Ureter (tissue), 1 donor: ENCODE measurements at places on chromosomes 4 and X. TPM values are rescaled to one million over a fixed set of nuclear protein-coding genes. Genes with fewer than 3 reads are reported as not detected.

The PHOX2B gene
- total RNA-seq, result not detected

- DNase-seq, result no peak
Observed at GRCh38 chrX:15391850-15392249, 7.6 kb upstream of the VEGFD start.

GRCh38 chr4:108159845-108160244 lies 8.9 kb downstream of the LEF1 start:
- no peak for DNase-seq

DNA sequence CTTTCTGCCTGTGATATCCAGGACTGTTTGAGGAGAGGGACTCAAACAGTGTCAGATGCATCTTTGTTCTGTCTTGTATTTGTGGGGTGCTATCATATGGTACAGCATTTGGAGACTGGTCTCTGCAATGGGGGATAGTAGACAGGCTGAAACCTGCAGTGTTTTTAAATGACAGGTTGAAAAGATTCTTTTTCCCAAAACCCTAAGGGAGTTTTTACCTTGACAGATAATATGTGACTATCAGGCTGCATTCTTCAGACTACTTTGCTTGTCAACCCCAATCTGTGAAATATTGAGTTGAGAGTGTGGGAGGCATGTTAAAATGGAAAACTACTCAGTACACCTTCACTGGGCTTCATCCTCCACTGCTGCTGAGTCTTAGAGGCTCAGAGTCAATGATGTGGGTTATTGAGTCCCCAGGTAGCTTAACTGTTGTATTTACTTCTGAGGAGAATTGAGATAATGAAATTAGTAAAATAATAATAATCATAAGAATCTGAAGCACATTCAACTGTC lies 274.9 kb downstream of the GASK1B start:
- no peak for DNase-seq

The TAF1 gene
- total RNA-seq, result 82.3 TPM

DNA sequence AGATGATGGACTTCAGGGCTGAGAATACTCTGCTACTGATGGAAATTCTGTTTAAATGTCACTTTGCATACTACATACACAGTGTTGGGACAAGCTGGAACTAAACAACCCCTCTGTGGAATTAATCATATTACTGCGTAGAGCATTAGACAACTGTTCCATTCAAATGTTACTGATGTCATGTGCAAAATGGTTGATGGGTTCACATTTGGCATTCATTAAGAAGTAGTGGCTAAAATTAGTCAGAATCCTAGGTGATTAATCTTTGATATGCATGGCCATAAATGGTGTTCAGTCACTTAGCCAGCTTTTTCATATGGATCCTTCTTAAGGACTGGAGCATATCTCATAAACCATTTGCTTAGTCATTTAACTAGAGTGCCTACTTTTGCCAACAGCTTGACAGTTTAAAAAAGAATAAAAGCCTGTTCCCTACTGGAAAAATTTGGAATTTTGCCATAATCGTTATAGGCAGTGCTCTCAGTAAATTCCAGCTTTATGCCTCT lies 105.2 kb downstream of the RNF150 start:
- no peak for DNase-seq

GRCh38 chrX:11336201-11336600 lies 43.0 kb downstream of the AMELX start:
- DNase-seq, result no peak

GRCh38 chrX:155983326-155983725 lies 14.2 kb upstream of the IL9R start:
- DNase-seq, result no peak

GRCh38 chrX:132119821-132120515 lies 7.9 kb downstream of the FRMD7 start:
- DNase-seq, result no peak

DNA sequence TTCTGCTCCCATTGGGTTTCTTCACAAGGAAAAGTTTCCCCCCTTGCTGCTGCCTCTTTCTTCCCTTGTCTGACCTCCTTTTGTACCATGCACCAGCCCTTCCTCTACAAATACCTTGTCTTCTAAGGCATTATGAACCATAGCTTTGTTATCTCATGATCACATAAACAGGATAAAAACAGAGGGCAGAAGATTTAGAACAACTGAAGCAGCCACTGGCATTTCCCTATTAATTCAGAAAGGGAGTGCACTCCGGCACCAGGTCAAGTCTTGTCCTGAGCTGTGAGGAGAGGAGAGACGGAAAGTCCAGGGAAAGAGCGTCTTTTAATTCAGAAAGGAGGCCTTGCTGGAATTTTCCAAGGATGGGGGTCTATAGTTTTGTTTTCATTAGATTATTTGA lies 281.7 kb downstream of the RCHY1 start:
- DNase-seq, result peak; percentile 55

The SPATA4 gene
- not detected for total RNA-seq

The NCAPG gene
- total RNA-seq, result 0.94 TPM

The GPAT3 gene
- 3.3 TPM for total RNA-seq

The UGT8 gene
- 2.2 TPM for total RNA-seq

The RAB41 gene
- not detected for total RNA-seq

DNA sequence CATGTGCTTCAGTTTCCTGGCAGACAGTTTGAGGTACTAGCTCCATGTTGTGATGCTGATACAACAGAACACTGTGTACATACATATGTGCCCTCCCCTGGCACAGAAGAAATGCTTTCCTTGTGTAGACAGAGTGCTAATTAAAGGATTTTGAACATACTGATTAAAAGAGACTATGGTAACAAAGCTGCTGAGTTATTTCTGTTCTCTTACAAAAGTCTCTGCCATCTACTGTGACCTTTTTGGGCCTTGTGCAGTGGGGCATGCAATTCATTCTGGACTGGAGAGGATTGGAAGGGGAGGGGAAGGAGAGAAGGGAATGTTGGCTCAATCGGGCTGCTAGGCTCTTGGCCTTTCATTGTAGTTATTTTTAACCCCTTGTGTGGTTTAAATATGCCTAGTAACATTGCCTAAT lies 6.0 kb downstream of the PDLIM5 start:
- no peak for DNase-seq

GRCh38 chr4:10442976-10443375 lies 14.2 kb downstream of the ZNF518B start:
- DNase-seq, result no peak

DNA sequence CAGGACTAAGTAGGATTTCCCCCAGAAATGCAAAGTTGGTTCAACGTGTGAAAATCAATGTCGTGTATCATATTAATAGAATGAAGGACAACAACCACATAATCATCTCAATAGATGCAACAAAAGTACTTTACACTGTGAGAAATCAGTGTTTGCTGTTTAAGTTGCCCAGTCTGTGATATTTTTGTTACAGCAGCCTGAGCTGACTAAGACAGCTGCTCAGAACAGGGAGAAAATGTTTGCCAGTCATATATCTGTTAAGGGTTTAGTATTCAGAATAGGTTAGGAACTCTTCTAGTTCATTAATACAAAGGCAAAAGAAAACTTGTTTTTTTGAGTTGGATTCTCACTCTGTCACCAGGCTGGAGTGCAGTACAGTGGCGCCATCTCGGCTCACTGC lies 12.5 kb downstream of the MAEA start:
- DNase-seq, result no peak

The RAI2 gene
- 28.0 TPM for total RNA-seq

DNA sequence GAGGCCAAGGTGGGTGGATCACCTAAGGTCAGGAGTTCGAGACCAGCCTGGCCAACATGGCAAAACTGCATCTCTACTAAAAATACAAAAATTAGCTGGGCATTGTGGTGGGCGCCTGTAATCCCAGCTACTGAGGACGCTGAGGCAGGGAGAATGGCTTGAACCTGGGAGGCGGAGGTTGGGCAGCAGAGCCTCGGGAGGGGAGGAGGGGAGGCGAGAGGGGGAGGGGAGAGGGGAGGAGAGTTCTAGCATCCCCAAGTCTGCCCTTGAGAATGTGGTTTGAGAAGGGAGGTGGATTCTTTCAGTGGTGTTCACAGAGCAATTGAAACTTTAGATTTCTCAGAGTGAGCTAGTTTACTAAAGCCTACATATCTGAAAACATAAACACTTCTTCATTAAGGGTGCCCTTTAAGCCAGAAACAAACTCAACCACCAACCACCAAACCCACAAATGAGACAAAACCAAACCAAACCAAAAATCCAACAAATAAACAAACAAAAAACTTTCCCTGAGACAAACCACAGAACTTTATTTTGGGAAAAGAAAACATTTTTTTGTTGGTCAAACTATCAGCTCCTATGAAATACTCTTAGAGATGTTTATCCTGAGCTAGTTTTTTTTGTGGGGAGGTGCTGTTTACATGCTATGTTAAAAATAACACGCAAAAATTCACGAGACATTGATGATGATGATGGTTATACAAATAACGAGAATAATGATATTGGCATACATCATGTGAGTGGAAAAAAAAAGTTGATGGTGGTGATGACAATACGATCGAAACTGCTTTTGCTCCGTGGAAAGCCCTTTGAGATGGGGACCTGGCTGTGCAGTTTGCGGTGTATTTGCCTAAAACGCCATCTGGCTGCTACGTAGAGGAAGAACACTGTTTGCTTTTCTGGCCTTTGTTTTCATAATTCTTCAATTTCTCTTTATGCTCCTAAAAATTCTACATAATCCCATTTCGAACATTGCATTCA lies 98.2 kb upstream of the PRKX start:
- peak; percentile 50 for DNase-seq

The CXCL1 gene
- 0.55 TPM for total RNA-seq

DNA sequence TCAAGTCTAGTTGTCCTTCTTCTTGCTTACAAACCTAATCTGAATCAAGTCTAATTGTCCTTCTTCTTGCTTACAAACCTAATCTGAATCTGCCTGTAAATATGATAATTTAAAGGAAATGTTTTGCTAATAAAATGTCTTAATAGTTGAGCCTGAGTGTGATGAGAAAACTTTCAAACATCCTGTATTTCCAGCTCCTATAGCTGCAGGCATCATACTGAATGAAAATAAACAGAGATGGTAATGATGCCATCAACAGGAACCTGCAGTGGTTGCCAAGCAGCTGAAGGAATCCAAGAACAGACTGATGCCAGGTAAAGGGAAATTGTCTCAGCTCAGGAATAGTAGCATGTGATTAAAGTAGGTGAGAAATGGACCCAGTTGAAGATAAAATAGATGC lies 156.1 kb upstream of the IRS4 start:
- no peak for DNase-seq

GRCh38 chrX:120316587-120317283 lies 5.5 kb upstream of the TMEM255A start:
- DNase-seq, result no peak

The PARM1 gene
- 134 TPM for total RNA-seq

DNA sequence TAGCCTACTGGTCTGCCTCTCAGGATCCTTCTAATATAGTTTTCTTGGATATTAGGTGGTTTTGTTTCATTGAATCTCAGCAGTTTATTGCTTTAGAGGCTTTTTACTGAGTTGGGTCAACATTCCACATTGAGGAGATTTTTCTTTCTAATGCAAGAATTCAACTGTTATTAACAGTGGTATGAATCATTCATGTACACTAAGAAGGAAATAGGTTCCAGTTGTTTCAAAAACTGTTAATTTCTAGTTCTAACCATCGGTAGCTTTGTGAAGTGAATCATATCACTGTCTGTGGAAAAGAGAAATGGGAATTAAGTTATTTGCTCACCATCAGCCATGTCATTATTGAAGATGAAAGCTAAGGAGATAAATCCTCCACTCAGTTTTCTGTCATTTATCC lies 331.5 kb downstream of the RPA4 start:
- DNase-seq, result no peak

The PAGE5 gene
- total RNA-seq, result not detected

The SRPX2 gene
- 89.0 TPM for total RNA-seq

DNA sequence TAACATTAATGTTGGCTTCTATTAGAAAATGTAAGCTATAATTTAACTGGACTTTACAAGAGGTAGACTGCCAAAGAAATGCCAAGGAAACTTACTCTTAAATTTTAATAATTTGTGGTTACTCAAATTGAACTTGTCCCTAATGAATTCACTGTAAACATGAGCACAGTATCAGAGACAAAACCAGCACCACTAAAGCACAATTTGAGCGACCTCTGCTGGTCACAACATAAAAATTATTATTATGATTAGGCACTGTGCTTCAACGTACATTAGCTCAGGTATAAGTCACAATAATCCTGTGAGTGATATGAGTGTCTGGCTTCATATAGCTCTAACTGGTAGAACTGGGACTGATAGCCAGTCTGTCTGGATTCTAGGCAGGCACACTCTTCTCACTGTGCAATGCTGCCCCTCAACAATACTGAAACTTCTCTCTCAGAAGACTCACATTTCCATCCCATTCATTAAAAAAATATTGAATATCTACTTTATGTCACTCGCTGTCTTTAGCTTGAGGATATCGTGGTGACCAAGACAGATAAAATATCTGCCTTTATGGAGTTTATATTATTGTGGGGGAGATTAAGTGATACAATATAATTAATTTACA lies 8.0 kb downstream of the NUDT6 start:
- no peak for DNase-seq

GRCh38 chrX:101206471-101206870 lies 13.1 kb upstream of the DRP2 start:
- DNase-seq, result no peak

The TCEAL5 gene
- total RNA-seq, result 1.1 TPM

The IQCM gene
- not detected for total RNA-seq

The MEPE gene
- not detected for total RNA-seq

DNA sequence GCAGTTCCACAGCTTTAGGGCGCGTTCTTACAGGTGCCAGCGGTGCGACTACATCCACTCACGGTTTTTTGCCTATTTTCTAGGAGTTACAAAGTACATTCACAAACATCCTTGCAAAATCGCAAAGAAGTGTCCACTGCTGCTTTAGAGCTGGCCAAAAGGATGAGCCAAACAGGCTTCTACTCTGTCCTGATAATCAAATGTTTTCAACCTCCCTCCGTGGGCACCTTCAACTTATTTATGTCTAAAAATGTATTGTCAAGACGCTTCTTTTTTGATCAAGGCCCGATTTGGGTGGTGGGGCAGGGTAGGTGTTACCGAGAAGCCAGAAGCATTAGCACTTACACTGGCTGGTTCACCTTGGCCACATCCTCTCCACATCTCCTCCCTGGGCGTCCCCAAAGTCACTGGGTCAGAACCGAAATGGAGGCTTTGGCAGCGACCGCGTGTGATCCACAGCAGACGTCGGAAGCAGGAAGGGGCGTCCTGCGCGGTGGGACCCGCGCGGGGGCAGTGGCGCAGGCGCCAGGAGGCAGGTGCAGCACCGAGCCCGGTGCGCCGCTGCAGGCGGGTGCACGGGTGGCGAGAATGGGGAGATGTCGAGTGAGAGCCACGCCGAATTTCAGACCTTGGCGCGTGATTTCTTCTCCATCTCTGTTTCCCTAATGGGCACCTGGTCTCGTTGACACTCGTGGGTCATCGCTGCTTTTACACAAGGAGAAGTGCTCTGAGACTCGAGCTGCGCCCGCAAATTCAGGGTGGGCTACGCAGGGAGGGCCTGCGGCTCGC lies 16.9 kb downstream of the NKX3-2 start:
- DNase-seq, result no peak
